CD4-positive, alpha-beta T cell treated with Interferon gamma for 1 hour (primary cell): ENCODE measurements at places on chromosomes 13 and 19.

DNA sequence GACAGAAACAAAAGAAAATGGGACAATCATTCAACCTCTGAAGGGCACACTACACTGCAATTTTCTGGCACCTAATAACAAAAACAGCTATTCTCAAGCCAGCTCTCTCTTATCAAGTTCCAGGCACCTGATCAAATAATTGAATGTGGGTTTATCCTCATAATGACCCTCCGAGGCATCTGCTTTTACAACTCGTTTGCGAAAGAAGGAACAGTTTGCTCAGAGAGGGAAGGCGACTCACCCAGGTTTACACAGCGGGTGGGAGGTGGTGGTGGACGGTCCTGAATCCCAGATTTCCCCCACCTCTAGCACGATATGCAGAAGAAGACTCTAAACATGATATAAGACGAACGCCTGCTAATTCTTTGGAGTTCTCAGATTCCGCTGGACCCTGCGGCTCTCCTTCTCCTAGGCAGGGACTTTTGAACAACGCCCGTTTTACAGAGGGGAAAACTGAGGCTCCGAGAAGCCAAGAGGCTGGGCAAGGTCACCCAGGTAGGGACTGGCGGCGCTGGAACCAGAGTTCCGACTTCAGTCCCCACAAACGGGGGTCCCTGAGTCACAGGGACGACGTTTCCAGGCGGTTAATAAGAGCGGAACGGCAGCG, 641 bp downstream of the SGTA start:
- no peak for DNase-seq

GRCh38 chr19:30076751-30077670, 135.0 kb downstream of the URI1 start:
- DNase-seq = no peak

- no peak for DNase-seq
These were observed 610.6 kb upstream of the ATXN8OS start for GRCh38 chr13:69496981-69497380.

DNA sequence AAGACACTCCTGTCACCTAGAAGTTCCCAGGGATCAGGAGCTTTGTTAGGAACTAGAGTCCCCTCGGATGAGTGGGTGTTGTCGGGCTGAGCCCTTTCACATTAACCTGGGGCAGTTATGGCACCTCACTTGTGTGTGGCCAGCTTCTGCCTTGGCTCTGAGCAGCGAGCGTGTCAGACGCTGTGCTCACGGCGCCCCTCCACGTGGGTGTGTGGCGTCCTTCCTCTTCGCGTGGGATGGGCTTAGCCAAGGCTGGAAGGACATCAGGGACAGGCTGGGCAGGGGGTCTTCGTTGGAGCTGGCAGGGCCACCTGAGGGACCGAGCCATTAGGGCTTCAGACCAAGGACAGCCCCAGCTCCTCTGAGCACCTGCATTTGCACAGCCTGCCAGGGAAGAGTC, 23.4 kb downstream of the DOT1L start:
- DNase-seq = no peak

DNA sequence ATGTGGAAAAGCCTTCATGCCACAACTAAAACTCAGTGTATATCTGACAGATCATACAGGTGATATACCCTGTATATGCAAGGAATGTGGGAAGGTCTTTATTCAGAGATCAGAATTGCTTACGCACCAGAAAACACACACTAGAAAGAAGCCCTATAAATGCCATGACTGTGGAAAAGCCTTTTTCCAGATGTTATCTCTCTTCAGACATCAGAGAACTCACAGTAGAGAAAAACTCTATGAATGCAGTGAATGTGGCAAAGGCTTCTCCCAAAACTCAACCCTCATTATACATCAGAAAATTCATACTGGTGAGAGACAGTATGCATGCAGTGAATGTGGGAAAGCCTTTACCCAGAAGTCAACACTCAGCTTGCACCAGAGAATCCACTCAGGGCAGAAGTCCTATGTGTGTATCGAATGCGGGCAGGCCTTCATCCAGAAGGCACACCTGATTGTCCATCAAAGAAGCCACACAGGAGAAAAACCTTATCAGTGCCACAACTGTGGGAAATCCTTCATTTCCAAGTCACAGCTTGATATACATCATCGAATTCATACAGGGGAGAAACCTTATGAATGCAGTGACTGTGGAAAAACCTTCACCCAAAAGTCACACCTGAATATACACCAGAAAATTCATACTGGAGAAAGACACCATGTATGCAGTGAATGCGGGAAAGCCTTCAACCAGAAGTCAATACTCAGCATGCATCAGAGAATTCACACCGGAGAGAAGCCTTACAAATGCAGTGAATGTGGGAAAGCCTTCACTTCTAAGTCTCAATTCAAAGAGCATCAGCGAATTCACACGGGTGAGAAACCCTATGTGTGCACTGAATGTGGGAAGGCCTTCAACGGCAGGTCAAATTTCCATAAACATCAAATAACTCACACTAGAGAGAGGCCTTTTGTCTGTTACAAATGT, 16.4 kb downstream of the ZNF175 start:
- DNase-seq = no peak

GRCh38 chr13:21095311-21095710, 33.9 kb upstream of the LATS2 start:
- no peak for DNase-seq
